ENCODE measurements at places on chromosomes 4 and X. TPM values are rescaled to one million over a fixed set of nuclear protein-coding genes. Genes with fewer than 3 reads are reported as not detected.

- no peaks in the 10 kb centered on the region for H3K27me3 ChIP-seq
- no peak overlapping the region for H3K4me3 ChIP-seq
- no peaks in the 10 kb centered on the region for H3K36me3 ChIP-seq
- no peak overlapping the region for H3K27ac ChIP-seq
- no peak for DNase-seq
Measured at GRCh38 chr4:98861100-98861884, 67.6 kb downstream of the EIF4E start.

GRCh38 chr4:118898684-118899138, 10.1 kb downstream of the SYNPO2 start:
- DNase-seq: no peak
- H3K4me3 ChIP-seq: no peak overlapping the region
- H3K4me1 ChIP-seq: peaks cover 10% of the 10 kb centered on the region
- no peak overlapping the region for H3K27ac ChIP-seq
- H3K27me3 ChIP-seq: no peaks in the 10 kb centered on the region

GRCh38 chr4:3223956-3224748, 24.8 kb upstream of the MSANTD1 start:
- peaks cover 17% of the 10 kb centered on the region for H3K36me3 ChIP-seq
- H3K4me3 ChIP-seq: no peak overlapping the region
- H3K27ac ChIP-seq: no peak overlapping the region

- H3K36me3 ChIP-seq: no peaks in the 10 kb centered on the region
- DNase-seq: no peak
- H3K27me3 ChIP-seq: no peaks in the 10 kb centered on the region
Measured at GRCh38 chrX:107721318-107721717, 54.3 kb downstream of the TSC22D3 start.

- no peak overlapping the region for H3K4me3 ChIP-seq
- no peak for DNase-seq
- peaks cover 6% of the 10 kb centered on the region for H3K27me3 ChIP-seq
- H3K36me3 ChIP-seq: no peaks in the 10 kb centered on the region
- no peaks in the 10 kb centered on the region for H3K4me1 ChIP-seq
- no peak overlapping the region for H3K27ac ChIP-seq
Measured at GRCh38 chr4:141391293-141391692, 170.6 kb downstream of the ZNF330 start.

The ZFP92 gene
- 0.26 TPM for total RNA-seq

The TLR7 gene
- 0.05 TPM for total RNA-seq

The PIR gene
- 23.6 TPM for total RNA-seq

The CXorf49 gene
- not detected for total RNA-seq

The RHOXF2B gene
- total RNA-seq: not detected

Measured in type B pancreatic cell (in vitro differentiated cells).